ENCODE measurements at places on chromosomes 1 and 21.

DNA sequence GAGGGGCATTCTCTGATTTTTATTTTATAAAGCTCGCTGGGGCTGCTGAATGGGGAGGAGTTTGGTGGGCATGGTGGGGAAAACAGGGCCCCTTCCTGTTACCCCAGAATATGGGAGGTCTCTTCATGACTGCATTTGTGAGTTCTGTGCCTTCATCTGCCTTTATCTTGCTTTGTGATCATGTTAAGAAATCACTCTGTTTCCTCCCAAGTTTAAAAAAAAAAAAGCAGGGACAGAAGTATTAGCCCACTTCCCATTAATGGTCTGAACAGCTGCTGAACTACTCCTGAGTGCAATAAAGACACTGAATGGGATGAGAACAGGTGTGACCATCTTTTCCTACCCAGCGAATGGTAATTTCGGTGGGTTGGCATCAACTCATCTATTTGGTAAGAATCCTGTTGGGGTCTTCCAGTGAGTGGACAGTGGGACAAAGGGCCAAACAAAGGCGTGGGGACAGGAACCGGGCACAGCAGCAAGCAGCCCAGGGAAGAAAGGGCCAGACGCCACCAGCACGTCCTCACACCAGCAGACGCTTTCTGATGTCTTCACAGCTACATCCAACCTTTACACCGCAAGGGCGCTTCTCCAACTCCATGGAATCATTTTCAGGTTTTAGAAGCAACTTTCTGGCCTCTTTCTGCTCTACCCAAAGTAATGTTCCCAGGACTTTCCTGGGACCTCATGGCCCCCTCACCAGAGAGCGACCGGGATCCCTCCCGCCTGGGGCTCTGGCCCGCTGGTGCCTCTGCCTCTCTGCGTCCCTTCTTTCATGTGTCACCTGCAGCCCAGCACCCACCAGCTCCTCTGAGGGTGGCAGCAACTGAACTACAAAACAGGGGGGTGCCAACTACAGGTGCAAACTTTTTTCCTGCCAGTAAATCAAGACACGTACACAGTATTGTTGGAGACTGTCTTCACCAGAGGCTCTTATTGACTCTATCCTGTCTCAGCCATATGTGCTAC, 160.2 kb downstream of the ADSS2 start:
- no peak for DNase-seq

DNA sequence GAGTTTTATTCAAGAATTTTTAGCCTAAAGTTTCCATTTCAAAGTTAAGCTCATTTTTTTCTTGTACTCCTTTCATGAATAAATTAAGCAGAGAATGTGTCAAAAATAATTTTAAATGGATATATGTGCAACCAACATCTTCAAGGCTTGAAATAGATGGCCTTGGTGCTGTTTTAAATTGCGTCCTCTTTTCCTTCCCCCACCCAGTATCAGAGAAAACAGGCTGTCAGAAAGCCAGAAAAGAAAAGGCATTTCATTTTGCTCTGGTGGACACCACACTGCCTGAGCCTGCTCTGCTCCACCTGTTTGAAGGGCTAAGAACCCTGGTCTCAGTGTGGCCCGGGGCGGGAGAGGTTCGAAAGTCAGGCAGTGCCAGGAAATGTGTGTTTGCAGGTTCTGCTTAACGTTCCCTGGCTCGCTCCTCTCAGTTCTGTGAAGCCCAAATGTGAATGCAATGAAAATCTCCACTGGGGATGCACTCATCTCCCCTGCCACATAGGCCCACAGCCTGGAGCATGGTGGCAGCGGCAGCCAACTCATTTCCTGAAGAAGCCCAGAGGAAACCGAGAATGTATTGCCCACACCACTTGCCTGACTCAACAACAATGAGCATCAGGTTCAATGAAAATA, 134.4 kb downstream of the SDCCAG8 start:
- DNase-seq, result no peak

- peak; percentile 64 for DNase-seq
Observed at GRCh38 chr1:209652873-209653401, 712 bp upstream of the LAMB3 start.

DNA sequence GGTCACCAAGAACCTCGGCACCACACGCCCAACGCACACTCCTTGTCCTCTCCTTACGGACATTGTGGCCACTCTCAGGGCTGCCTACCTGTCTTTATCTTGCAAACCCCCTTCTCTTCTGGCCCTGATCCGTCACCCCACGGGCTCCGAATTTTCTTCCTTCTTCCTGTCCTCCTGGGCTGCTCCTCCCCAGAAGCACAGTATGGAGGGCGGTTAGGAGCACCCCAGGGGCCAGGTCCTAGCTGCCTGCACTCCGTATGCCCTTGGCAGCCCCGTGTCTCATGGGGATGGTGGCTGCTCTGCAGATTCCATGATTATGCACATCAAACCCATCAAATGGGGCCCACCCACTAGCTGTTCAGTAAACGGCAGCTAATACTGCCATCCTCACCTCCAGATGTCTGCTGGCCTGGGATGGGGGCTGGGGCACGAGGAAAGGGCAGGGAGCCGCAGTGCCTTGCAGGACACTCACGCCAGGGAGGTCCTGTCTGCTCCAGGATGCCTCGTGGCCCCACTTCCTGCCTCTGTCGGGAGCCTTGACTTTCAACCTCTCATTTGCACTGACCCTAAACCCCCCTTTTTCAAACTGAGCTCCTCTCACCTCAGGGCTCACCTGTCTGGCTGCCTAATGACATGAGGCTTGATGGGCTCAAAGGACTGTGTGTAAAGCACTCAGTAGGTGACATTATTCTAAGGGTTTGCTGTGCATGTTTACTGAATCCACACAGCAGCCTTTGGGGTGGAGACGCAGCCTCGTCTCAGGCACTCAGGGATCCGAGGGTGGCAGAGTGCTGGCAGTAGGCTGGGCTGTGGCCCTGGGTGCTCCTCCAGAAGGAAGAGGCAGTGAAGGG, 4.4 kb downstream of the TTC34 start:
- no peak for DNase-seq

GRCh38 chr21:39575775-39576174, 37.0 kb upstream of the B3GALT5 start:
- no peak for DNase-seq

DNA sequence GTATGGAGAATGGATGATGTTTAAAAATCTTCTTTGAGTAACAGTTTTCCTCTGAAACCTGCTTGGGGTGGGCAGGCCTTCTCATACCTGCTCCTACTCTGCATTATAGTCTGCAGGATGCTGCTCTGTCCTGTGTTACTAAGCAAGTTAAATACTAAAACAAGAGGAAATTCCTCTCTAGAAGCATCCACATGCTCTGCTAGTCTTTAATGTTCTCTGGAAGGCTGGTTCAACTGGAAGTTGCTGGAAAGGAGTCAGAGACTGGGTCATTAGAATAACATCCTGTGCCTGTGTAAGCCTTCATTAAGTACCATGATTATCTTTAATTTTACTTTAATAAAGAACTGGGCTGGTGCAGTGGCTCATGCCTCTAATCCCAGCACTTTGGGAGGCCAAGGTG, 5.8 kb downstream of the SELP start:
- no peak for DNase-seq

DNA sequence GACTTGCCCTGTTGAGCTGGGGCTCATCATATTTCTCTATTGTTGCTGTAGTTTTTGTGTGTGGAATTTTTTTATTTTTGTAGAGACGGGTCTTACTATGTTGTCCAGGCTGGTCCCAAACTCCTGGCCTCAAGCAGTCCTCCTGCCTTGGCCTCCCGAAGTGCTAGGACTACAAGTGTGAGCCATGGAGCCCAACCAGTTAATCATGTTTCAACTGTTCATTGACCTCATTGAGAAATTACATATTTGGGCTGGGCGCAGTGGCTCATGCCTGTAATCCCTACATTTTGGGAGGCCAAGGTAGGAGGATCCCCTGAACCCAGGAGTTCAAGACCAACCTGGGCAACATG, 9.2 kb upstream of the PKNOX1 start:
- no peak for DNase-seq

DNA sequence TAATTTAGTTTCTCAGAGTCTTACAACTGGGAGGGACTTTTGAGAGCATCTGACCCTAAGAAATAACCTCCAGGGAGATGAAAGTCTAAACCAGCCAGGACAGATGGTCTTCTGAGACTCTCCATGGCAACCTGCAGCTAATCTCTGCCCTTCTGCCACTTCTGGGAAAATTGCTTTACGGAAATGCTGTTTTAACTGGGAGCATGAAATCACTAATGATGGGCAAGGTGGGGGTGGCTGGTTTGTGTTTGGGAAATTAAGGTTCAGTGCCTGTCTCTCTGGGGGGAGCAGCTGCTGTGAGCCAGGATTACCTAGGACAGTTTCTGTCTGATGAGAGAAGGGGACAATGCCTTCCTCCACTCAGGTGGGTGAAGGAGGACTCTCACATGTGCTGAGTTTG, 33.2 kb downstream of the ROR1 start:
- no peak for DNase-seq

DNA sequence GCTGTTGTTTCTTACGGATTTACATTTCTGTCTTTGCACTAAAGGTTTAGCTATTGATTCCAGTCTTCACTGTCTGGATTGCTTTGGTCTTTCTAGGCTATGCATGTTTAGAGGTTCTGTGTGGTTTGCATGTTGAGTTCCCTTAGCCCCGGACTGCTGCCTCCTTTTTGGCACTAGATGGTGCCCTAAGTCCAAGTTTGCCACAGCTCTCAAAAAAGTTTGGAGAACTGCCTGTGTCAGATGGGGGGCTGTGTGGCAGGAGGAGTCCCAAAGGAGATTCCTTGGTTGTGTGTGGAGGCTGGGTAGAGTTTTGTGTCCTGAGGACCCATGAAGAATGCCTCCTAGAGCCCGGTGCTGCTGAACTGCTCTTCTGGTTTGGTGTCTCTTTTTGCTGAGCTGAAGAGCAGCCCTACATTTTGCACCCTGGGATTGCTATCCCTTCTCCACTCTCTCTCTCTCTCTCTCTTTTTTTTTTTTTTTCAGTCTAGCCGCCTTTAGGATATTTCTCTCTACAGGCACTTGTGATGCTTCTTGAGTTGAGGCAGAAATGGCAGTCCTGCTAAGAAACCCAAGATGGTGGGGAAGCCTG, 74.4 kb downstream of the PTGS2 start:
- no peak for DNase-seq

GRCh38 chr21:38268864-38269575, 12.2 kb downstream of the KCNJ15 start:
- DNase-seq, result no peak
